RWPE1 (cell line): ENCODE measurements at places on chromosomes 2 and 18.

DNA sequence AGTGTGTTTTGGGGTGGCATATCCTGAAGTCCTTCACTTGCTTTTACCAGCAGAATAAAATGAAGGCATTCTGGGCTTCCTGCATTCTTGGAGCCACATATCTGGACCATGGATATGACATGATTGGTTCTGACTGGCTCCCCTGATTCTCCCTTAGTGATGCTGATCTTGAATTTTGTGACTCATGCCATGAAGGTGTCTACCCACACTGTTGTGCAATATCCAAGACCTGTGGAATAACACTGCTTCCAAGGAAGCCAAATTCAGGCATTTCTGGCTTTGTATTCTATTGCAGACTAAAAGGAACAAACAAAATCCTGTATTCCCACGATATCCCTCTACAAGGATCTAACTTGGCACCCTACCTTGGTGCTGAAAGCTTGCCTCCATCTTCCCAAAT is 125.8 kb downstream of the LYPD6B start:
- peak; percentile 43 for DNase-seq

- no peak for DNase-seq
Observed at GRCh38 chr2:149656996-149657395, 69.4 kb upstream of the MMADHC start.

GRCh38 chr2:217465100-217465499 is 537.7 kb downstream of the TNS1 start:
- DNase-seq: no peak

GRCh38 chr2:134642938-134643337 is 75.9 kb downstream of the TMEM163 start:
- DNase-seq: no peak

DNA sequence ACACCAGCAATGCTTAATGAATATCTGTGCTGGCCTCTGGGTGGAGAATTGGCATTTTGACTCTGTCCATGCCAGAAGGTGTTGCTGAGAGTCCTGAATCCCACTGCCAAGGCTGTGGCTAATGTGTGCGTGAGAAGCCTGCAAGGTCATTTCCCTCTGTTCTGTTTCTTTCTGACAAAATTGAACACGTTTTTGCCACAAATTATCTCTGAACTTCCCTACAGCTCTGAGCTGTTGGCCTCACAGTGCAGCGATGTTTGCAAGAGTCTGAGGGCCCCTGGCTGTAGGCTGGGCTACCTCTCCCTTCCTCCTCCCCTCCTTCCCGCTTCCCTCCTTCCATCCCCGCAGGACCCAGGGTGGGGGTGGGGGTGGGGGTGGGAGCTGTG is 154.1 kb upstream of the HS6ST1 start:
- DNase-seq: no peak

DNA sequence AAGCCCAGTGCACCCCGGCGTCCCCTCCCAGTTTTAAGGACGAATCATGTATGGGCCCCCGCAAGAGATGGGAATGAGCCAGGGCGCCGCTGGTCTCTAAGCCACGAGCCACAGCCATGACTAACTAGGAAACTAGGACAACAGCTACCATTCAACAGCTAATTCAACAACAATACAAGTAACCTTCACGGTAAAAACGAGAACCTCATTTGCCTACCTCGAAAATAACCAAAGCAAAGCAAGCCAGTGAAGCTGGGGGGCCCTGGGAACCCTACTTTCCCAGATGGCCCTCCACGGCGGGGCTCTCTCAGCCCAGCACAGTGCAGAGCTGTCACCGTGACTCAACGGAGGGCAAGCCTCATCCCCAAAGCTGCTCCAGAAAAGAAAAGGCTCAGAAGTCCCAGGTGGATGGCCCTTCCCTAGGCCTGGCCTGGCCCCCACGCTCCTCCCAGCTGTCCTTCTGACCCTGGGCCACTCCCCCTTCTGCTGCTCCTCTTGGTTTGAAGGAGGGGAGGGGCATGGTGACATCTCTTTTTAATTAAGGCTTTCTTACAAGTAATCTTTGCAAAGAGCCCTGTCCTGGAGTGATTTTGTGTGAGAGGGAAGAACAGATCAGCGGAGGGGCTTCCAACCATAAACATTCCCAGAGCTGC is 126.3 kb downstream of the HDAC4 start:
- peak; percentile 29 for DNase-seq

DNA sequence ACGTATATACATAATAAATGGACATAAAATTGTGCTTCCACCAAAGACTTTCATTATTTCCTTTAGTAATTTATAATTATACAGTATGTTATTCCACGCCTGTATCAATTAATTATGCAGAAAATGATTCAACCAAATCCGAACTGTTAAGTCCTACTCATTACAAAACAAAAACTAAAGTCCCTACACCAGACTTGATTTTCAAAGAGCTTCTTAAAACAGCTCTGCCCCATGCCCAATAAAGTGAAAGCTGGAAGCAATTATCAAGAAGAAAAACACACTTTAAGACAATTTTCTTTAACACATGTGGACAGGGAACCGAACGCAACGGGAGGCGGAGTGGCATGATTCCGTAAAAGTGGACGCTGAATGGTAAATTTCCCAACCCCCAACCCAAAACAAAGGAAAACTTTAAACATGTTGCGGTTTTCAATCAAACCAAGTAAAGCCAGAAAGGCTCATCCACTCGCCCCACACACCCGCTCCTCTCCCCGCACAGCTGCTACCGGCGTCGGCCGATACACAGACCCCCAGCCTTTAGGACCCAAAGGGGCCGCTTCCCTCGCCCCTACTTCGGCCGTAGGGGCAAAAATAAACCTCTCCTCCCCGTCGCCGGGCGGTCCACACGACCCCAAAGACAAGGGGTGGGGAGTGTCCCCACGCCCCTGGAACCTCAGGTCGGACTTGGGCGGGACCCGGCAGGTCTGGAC is 705 bp downstream of the YES1 start:
- DNase-seq: peak; percentile 20

DNA sequence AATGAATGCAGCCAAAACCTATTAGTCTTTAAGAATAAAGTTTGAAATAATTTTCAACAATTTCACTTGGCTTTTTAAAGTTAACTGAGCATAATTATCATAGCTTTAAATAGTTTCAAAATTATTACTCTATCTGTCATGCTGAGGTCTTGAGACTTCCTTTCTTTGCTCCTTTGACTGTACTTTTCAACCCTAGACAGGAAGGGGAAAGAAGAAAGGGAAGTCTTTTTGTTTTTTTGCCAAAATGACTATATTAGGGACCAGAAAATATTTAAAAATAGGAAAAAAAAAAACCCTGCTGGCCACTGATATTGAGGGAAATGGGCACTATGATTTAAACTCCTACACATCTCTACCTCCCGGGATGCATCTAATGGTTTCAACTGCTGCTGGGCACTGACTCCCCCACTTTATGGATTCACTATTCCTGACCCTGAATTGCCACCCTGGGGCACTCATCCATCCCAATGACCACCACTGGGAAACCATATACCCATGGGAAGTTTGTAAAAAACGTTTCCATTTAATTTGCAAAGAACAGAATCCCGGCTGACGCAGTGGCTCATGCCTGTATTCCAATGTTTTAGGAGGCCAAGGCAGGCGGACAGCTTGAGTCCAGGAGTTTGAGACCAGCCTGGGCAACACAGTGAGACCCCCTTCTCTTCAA is 50.5 kb downstream of the GAREM1 start:
- no peak for DNase-seq

- no peak for DNase-seq
Observed at GRCh38 chr2:19652811-19653210, 249.0 kb downstream of the TTC32 start.

GRCh38 chr18:24741965-24742724 is 281.7 kb downstream of the HRH4 start:
- no peak for DNase-seq
